Nephron progenitor cell (in vitro differentiated cells): ENCODE measurements at places on chromosomes 12 and 14.

- DNase-seq: peak; percentile 20
These were observed 38.6 kb downstream of the MGST1 start for GRCh38 chr12:16385782-16386646.

GRCh38 chr12:20194171-20194570 is 174.2 kb upstream of the PDE3A start:
- peak; percentile 33 for DNase-seq

DNA sequence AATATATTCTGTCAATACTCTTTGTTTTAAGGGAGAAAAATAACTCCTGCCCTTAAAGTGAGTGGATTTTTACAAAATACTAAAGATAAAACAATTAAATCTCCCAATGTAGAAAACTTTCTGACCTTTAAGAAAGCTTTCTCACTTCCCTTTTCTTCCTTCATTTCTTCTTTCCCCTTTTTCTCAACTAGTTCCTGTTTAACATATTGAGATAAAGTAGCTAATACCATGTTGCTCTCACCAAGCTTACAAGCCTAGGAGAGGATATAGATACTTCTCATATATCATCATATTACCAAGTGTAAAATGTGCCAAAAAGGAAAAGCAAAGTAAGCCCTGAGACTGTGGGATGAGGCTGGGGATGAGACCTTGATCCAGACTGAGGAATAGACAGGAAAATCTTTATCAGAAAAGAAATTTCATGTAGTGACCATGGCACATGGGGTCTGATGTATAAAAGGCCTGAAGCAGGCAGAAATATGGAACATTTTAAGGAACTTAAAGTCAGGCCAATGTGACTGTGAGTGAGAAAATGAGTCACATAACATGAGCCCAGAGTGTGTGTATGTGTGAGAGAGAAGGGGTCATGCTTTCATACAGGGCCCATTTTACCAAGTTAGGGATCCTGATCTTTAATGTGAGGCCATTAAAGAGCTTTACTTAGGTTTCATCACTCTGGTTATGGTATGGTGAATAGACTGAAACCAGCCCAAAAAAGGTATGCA is 1.6 kb upstream of the RPL10L start:
- DNase-seq: no peak

- DNase-seq: no peak
These were observed 59.0 kb downstream of the CLMN start for GRCh38 chr14:95260537-95261361.

DNA sequence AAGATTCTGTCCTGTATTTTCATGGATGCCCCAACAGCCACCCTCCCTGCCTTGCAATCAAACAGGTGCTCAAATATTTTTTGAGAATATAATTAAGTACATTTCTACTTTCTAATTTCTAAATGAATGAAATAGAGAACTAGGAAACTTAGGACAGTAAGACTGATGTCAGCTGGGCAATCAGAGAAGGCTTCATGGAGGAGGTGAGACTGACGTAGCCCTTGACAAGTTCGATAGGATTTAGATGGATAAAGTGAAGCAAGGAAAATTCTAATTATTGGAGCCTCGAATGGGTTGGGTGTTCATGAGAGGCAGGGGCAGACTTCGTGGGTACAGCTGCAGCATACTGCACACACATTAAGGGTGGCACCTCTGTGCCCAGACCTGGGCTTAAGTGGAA is 36.0 kb downstream of the NINJ2 start:
- DNase-seq: no peak

DNA sequence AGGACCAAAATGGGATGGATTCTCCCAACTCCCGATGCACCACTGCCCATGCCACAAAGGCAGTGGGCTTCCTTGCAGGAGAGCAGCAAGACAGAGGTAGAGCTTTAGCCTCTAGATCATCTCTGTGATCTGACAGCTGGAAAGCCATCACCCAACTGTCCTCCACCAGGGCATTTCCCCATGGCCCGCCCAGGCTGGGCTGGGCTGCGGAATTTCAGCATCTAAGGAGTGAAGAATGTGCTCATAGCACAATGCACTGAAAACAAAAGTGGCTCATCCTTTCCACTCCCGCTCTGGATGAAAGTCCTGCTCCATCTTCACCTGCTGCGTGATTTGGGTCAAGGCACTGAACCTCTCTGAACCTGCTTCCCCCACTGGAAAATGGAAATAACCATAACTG is 5.6 kb downstream of the SYNE3 start:
- DNase-seq: no peak

DNA sequence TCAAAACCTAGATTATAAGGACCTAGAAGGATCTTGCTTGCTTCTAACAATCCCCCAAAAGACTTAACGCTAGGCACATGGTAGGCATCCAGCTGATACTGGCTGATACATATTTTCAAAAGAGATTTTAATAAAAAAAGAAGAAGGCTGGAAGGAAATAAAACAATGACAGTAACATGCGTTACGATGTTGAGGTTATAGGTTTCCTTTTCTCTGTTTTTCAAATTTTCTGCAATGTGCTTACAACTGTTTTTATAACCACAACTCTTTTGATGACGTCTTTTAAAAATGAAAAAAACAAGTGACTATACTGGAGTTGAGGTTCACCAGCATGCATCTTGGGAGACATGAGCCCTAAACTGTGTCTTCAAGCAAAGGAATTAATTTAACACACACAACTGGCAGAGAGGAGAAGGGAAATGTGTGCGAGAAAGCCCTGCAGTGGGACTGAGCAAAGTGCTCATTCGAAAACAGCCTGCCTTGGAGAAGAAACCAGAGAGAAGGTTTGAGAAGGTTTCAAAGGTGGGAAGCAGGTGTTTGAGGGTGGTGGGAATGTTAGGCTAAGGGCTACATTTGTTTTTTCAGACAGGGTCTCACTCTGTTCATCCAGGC is 80.4 kb downstream of the DUSP16 start:
- no peak for DNase-seq

GRCh38 chr12:76368230-76368629 is 20.0 kb upstream of the BBS10 start:
- no peak for DNase-seq

DNA sequence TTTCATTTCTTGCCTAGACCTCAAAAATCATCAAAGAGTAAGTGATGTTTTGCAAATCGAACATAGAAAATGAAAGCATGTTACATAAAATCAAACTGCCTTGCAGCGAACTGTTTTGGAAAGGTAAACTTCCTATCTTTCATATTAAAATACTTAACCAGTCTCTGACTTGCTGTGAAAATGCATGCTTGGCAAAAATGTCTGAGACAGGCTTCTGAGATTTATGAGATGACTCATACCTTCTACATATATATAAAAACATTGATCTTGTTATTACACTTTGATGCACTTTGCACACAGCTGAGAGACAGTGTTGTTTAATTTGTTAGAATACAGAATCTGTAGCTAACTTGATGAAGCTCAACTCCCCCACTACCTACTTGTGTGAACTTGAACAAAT is 179.1 kb downstream of the KITLG start:
- DNase-seq: no peak

DNA sequence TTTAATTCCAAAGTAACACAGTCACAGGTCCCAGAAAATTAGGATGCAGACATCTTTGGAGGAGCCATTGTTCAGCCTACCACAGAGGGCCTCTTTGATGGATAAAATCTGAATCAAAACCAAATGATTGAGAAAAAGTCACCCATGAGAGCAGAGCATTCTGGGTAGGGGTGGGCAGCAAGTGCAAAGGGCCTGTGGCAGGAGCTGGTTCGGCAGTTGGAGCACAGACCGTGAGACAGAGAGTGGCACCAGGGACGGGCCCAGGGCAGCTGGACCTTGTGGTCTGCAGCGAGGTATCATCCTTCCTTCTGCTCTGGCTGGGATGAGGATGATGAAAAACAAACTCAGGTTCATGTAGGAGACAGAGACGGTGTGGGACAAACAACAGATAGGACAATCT is 18.0 kb downstream of the UBC start:
- no peak for DNase-seq

- no peak for DNase-seq
These were observed 165.8 kb upstream of the SYT1 start for GRCh38 chr12:78698747-78699146.

DNA sequence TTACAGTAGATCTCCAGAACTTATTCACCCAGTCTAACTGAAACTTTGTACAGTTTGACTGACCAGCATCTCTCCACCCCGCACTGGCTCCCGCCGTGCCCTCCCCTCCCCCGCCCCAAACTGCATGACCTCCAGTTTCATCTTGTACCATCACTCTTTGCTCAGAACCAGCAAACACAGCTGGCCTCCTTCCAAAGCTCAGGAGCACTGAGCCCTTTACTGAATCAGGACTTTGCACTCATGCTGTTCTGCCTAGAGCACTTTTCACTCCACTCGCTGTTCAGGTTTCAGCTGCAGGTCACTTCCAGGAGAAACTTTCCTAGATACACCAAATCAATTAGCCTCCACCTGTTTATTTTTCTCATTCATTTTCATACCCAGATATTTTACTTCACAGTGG is 455.3 kb upstream of the PDE3A start:
- no peak for DNase-seq

DNA sequence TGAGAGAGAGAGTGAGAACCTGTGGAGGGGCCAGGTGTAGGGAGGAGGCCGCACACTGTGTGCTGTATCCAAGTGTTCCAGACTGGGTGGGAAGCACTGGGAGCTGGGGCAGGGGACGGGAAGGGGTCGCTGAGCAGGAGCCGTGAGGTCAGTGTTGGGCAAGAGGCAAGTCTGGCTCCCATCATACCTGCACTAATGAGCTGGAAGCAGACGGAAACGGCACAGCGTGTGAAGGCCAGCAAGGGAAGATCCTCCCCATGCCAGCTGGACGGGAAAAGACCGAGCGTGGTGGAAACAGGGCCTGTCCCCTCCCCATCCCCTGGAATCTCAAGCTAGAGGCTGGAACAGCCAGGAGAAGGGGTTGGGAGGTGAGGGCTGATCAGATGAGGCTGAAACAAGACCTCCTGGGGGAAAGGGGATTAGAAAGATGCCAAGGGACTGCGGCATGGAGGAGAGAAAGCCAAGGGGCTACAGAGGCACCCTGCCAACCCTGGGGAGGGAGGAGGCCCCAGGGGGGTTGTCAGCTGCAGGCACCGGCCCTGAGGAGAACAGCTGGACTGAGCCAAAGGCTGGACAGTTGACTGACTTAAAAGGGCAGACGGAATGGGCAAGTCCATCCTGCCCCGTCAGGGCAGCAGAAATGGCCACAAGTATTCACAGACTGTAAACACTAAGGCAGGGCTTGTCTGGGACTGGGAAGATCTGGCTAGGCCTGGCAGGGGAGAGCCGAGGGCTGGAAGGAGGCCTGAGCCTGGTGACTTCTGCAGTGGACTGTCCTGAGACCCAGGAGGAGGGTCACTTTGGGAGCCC is 19.0 kb upstream of the LTBP2 start:
- DNase-seq: no peak

- no peak for DNase-seq
These were observed 261.7 kb upstream of the CRY1 start for GRCh38 chr12:107355004-107355565.

- no peak for DNase-seq
These were observed 9.1 kb downstream of the FAM181A start for GRCh38 chr14:93936245-93936644.

- peak; percentile 69 for DNase-seq
These were observed 16.7 kb upstream of the CD163L1 start for GRCh38 chr12:7460375-7461259.

DNA sequence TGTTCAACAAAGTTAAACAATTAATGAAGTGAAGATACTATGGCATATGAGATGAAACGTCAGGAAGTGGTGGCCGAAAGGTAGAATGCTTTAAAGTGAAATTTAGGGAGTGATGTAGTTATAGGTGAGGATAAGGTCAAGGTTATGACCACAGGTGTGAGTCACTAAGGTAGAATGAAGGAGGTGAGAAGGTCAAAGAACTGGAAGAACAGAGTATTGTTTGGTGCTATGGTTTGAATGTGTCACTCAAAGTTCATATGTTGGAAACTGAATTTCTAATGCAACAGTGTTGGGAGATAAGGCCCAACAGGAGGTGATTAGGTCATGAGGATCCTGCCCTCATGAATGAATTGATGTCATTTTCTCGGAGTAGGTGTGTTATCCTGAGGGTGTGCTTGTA is 293.6 kb downstream of the NELL2 start:
- DNase-seq: no peak

GRCh38 chr12:24049728-24050127 is 100.3 kb upstream of the SOX5 start:
- no peak for DNase-seq
